ENCODE measurements at places on chromosomes 3 and 15.
A peak's percentile ranks its signal among the peaks of the same experiment; 100 is the strongest.

DNA sequence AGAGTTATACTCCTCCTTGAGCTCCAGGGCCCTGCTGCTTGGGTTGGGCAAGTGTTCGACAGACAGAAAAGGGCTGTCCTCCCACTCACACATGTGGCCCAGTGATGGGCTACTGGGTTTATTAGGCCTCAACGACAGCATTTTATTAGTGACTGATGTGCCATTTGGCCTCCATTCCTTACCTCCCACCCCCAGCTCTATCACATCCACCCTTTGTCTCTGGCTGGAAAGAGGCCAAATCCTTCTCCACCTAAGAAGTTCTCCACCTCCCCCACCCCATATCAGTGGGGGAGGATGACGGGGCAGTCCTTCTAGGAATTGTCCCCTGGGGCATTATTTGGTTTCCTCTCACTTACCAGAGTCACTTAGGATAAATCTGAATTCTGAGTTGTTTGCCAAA lies 57.1 kb upstream of the WNT5A start:
- DNase-seq = no peak

DNA sequence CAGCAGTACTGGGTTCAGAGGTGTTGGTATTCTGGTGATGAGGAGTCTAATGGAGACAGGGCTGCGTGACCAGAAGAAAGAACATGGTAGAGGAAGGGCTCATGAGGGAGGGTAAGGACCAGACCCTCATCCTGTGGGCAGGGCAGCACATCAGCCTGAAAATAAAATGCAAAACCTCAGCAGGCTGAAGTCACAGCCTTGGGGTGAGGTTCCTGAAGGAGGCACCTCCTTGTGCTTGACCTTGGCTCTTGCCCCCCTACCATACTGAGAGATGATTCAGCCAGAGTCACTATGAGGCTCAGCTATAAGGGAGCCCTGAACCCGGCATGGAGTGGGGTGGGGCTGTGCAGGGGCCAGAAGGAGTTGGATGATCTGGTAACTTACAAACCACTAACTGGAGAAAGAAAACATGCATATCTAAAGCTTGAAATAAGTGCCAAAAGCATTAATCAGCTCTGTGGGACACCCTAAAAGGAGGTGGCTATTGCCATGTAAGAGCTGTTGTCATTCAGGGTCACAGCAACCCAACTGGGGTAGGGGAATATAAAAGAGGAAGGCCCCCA lies 60.2 kb downstream of the CORO2B start:
- no peak for DNase-seq

GRCh38 chr15:77589839-77590238 lies 42.9 kb downstream of the LINGO1 start:
- no peak for DNase-seq

- no peak for DNase-seq
Observed at GRCh38 chr15:57302640-57303257, 73.6 kb upstream of the CGNL1 start.

DNA sequence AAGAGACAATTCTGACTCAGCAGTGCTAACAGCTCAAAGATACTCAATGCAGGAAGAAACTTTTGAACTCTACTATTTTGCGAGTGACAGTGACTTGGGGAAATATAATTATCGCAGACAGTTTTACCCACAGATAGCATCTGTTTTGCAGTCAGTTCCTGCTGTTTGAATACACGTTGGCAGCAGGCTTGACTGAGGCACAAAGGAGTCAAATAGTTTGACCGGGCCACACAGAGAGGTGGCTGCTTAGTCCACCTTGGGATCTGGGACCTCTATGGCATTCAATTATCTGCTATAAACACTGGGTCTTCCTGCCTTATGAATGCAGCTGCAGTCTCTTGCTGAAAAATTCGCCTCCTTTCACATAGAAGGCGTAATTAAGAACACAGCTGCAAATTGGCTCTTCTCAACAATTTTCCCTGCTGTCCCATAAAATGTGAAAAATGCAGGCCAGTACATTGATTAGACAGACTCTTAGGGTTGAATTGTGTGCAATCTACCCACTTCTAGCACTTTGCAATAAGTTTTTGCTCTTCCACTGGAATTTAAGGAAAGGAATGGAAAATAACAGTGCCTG lies 56.5 kb downstream of the OTOL1 start:
- DNase-seq = no peak

GRCh38 chr3:14363379-14363778 lies 39.0 kb upstream of the SLC6A6 start:
- no peak for DNase-seq

DNA sequence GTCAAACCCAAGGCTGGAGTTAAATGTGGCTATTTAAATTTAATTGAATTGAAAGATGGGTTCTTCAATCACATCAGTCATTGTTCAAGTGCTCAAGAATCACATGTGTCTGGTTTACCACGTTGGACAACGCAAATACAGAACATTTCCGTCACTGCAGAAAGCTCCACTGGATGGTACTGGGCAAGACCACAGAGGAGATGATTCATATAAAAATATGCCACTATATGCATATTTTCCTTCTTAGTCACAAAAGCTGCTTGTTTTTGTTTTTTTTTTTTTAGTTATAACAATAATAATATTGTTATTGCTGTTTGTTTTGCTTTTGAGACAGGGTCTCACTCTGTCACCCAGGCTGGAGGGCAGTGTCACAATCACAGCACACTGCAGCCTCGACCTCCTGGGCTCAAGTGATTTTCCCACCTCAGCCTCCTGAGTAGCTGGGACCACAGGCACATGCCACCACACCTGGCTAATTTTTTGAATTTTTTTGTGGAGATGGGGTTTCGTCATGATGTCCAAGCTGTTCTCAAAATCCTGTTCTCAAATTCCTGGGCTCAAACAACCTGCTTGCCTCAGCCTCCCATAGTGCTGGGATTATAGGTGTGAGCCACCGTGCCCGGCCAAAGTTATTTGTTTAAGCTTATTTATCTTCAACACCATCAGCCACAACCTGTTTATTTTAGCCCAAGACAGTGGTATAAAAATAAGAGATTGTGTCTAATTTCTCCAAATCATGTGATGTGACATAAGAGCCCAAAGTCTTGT lies 19.4 kb downstream of the RTP3 start:
- no peak for DNase-seq

DNA sequence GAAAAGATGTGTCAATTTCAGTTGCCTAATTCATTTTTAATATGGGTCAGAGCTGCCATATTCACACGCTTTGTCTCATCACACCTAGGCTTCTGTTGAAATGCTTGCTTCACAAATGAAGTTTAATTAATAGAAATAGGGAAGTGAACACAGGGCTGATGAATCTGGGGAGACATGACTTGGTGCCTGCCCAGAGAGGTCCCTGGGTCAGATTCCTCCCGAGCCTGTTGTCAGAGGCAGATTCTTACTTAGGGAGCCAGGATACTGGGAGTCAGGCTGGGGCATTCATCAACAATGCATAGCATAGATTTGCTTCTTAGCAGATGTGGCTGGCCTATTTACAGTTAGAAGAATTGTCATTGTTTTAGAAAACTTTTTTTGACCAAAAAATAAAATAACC lies 90.6 kb downstream of the CACNA1D start:
- DNase-seq = no peak

- no peak for DNase-seq
Observed at GRCh38 chr15:69760258-69760845, 307.7 kb downstream of the RPLP1 start.

GRCh38 chr3:62132027-62132602 lies 241.2 kb downstream of the FEZF2 start:
- DNase-seq = no peak

- no peak for DNase-seq
Observed at GRCh38 chr15:97745481-97746071, 214.9 kb upstream of the ARRDC4 start.

DNA sequence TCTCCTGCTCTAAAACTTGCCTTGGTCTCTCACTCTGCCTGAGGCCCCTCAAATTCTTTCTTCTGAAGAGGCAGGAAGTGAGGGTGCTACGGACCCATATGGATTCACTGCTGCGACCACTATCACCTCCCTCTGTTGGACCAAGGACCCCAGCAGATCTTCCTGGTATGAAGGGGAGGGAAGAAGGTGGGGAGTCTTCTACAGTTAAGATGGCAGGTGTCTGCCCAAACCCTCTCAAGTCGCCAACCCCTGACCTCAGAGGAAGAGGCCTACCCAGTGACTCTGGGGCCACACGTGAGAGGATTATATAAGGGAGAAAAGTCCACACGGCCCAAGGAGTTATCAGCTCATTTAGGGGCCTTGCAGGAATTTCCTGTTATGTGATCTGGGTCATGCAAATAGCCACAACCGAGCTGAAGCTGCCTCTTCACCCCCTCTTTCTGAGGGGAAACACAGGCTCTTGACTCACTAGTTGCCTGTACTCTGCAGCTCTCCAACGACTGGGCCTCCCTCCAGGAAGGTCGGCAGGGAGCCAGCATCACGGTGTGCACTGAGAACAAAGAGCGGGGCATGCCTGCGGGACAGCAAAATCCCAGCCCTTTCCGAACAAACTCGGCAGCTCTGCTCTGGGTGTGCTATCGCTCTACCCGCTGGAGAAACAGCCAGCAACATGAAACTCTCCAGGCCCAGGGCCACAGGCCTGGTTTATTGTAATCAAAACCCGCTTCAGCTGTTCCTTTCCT lies 116.0 kb downstream of the XXYLT1 start:
- DNase-seq = peak; percentile 96

- no peak for DNase-seq
Observed at GRCh38 chr3:64673159-64673715, 14.6 kb downstream of the ADAMTS9 start.

DNA sequence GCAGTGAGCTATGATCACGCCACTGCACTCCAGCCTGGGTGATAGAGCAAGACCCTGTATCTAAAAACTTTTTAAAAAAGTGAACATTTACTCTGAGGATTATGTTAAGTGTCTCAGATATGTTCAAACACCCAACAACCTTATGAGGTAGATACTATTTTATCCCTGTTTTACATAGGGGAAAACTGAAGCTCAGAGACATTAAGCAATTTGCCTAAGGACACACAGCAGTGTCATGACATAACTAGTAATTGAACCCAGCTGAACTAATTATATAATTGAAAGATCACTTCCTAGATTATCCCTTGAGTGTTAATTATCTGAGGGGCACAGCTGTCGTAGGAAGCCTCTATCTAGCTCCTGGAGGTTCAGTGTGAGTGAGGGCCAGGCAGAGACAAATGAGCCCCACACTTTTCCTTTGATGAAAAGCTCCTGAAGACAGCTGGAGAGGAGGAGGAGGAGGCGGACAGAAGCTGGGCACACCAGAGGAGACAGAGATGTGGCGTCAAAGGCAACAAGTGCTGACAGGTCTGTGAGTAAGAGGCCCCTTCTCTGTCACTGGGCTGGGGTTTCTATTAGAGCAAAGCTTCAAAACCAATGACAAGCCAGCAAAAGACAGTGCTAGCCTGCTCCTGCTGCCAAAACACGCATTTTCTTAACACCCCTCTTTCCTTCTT lies 20.5 kb downstream of the TRH start:
- DNase-seq = no peak

GRCh38 chr3:7444886-7445285 lies 584.0 kb downstream of the GRM7 start:
- DNase-seq = no peak

DNA sequence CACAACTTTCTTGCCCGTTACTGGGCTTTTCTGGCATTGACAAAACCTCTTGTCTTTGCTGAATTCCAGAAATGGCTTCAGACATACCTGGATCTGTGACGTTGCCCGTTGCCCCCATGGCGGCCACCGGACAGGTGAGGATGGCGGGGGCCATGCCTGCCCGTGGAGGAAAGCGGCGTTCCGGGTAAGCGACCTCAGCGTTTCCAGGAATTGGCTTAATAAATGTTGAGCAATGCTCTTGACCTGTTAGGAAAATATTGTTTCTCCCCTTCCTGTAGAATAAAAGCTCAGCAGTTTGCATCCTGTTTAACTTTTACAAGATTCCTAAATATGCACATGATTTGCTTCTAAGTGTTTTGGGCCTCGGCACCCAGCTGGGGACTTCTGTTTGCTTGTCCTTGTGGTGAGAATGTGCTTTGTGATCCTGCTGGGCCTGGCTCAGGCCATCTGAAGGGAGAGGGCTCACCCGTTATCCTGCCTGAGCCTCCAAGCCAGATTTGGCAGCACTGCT lies 46.7 kb downstream of the ARNT2 start:
- DNase-seq = no peak

GRCh38 chr3:115623044-115623868 lies at the start of gene GAP43:
TSS of gene GAP43 (plus strand) at chr3:115623510. CDS start at chr3:115623690, 180 bp downstream.
- DNase-seq = peak; percentile 3

DNA sequence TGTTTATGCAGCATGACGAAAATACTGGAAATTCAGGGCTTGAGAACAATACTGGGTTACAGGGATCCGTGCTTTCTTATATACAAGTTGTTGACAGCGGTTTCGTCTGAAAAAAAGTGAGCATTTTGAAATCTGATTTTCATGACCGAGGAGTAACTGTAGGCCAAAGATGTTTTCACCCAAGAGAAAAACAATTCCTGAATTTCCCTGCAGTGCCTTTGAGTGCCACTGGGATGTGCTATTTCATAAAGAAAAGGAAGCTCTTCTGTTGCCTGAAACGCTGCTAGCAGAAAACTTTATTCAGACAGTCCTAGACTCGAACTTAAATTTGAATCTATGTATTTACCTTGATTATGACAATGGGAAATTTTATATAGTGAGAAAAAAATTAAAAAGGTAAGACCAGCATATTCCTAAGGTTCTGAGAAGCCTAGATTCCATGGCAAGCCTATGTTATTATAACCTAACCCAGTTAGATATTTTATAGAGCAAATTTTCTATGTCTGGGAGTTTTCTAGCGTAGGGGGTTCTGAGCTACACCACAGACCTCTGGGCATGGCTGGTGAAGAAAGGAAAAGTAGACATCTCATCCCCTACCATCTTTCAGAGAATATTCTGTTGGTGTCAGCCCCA lies 30.2 kb downstream of the KCNAB1 start:
- peak; percentile 73 for DNase-seq

GRCh38 chr3:50327129-50327528 lies 894 bp downstream of the TUSC2 start:
- no peak for DNase-seq

GRCh38 chr15:74374648-74375302 lies 7.3 kb upstream of the CYP11A1 start:
- DNase-seq = no peak

DNA sequence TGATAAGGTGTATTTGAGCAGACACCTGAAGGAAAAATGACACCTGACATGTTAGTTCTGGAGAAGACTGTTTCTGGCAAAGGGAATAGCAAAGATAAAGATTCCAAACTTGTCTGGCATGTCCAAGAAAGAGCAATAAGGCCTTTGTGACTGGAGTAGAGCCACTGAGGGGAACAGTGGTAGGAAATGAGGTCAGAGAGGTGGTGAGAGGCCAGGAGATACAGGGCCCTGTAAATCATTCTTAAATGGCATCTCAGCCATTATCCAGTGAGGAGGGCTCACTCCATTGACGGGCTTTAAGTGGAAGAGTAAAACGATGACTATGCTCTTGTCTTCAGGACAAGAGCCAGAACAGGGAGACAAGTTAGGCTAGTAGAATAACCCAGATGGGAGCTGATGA lies 4.5 kb downstream of the SLC49A4 start:
- DNase-seq = no peak

- DNase-seq = peak; percentile 18
Observed at GRCh38 chr3:149581681-149582370, 76.0 kb downstream of the WWTR1 start.

GRCh38 chr3:194269610-194270145 lies 81.5 kb downstream of the CPN2 start:
- DNase-seq = no peak

- peak; percentile 12 for DNase-seq
Observed at GRCh38 chr15:99014803-99015697, 7.5 kb upstream of the PGPEP1L start.

- DNase-seq = no peak
Observed at GRCh38 chr15:67468416-67468815, 52.5 kb upstream of the C15orf61 start.
